ENCODE measurements at places on chromosomes 5 and 9. TPM values are rescaled to one million over a fixed set of nuclear protein-coding genes. Genes with fewer than 3 reads are reported as not detected.

Gene STC2
- 3.5 TPM for total RNA-seq

Gene C5orf58
- total RNA-seq, result not detected

- H3K27me3 ChIP-seq, result no peaks in the 10 kb centered on the region
- H3K4me1 ChIP-seq, result no peaks in the 10 kb centered on the region
- no peak overlapping the region for H3K4me3 ChIP-seq
- no peaks in the 10 kb centered on the region for H3K36me3 ChIP-seq
Measured at GRCh38 chr5:127008300-127008975, 21.9 kb downstream of the MARCHF3 start.

Gene RORB
- total RNA-seq, result 5.3 TPM

Measured in adrenal gland (tissue), 19 donors.